NCI-H1417 (cell line): ENCODE measurements at places on chromosomes 7 and 10.

DNA sequence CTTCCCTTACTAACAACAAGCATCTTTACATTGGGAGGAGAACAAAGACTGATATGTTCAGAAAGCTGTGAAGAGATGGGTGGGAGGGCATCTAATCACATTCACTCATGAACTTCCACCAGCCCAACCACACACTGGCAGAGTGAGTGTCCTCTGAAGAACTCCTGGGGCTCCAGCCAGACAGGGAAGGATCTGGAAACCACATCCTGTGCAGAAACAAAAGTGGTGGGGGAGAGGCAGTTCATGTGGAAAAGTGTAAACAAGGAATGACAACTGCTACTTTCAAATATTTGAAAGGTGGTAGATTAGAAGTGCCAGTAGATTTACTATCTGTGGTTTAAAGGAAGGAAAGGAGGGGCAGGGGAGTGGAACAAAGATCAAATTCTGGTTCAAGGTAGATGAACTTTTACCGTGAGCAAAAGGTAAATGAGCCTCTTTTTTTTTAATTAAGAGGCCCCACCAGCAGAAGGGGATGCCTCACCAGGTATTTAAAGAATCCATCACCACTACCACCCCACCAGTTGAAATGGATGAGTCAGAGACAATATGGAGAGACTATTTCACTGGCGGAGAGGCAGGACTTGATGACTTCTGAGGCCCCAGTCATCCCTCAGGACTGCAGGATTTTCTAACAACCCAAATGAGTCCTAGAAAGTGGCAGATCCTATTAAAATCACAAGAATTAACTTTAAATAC, 34.5 kb downstream of the GOT1 start:
- peak; percentile 21 for DNase-seq

DNA sequence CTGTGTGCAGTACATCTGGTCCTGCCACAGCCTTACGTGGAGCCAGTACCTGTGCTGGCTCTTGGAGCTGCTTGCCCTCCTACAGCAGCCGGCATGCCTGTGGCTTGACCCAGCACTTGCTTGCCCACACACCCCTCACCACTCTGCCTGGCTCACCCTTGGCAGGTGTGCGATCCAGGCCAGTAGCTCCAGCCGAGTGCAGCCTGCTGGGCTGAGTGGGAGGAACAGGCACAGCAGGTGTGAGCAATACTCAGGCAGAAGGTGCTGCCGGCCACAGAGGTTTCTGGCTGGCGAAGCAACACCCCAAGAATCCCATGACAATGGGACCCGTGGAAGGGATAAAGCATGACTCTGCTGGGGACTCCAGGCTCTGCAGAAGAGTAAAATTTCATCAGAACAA, 173.5 kb upstream of the ADCY1 start:
- peak; percentile 27 for DNase-seq

- no peak for DNase-seq
These were observed 55.6 kb downstream of the DNAJB6 start for GRCh38 chr7:157392256-157393037.

GRCh38 chr10:92627845-92628480, 35.0 kb downstream of the KIF11 start:
- DNase-seq: peak; percentile 3
